SK-MEL-5 (cell line): ENCODE measurements at places on chromosomes 4 and X. TPM values are rescaled to one million over a fixed set of nuclear protein-coding genes. Genes with fewer than 3 reads are reported as not detected.
A peak's percentile ranks its signal among the peaks of the same experiment; 100 is the strongest.

Gene MAGED1
- 115 and 129 TPM in 2 replicates for total RNA-seq

DNA sequence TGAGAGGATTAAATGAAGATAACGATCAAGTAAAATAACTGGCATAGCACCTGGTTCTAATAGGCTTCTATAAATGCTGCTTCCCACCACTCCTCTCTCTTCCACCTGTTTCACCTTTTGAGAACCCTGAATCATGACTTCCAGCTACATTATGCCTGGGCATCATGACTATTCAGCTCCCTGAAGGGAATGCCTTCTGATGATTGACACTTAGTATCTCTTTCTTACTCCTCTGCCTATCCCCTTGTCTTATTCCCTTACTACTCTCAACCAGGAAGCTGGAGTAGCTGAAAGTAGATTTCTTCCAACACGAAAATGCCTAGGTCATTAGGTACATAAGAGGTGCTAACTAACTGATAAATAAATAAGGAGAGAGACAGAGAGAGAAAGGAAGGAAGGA, 24.7 kb upstream of the CXCL8 start:
- no peak for DNase-seq

- no peak for DNase-seq
Measured at GRCh38 chr4:67697860-67698687, 2.9 kb downstream of the UBA6 start.

GRCh38 chr4:59818656-59819055, 1381.5 kb upstream of the ADGRL3 start:
- peak; percentile 53 for DNase-seq

- no peak for DNase-seq
Measured at GRCh38 chr4:78684325-78685079, 91.6 kb upstream of the BMP2K start.

DNA sequence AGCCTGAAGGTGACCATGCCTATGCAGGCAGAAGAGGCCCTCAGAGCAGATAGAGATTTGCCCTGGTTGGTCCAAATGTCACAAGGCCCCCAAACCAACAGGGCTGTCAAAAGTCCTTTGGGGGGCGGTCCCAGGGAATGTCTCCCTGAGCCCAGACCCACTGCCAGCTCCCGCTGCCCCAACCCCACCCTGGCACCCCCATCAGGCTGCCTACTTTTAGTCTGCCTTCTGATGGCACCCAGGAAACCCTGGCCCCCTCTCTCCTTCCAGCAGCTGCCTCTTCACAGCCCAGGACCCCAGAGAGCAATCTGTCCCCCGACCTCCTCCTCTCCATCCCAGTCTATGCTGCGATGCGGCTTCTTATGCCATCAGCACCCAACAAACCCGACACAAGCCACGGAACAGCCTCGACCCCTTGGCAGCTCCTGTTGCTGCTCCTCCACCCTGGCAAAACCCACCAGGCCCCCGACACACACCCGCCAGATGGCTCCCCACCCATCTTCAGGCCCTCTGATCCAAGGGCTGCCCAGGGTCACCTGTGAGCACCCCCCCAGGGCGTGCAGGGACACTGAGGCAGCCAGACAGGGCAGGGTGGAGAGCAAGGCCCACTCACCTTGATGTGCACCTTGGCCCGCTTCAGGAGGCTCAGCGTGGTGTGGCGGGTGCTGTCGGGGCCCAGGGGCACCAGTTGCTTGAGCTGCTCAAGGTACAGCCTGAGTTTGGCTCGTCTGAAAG, 9.9 kb downstream of the MXD4 start:
- no peak for DNase-seq
